ENCODE measurements at places on chromosomes 16 and 17.

DNA sequence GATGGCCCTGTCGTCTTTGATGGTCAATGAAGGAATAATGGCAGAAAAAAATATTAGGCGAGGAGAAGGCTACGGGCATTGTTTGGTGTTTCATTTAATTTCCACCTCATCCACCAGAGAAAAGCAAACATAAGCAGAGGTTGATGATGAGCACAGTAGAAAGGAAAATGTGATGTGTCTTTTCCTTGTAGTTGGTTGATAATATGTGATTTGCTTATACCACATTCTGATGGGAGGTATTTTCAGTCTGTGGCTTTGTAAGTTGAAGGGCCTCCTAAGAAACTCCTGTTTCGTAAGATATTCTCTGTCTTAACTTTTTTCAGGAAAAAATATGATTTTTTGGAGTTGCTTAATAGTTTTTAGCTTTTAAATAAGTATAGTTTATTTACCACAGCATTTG is 215.7 kb downstream of the PRKCA start:
- DNase-seq, result no peak

DNA sequence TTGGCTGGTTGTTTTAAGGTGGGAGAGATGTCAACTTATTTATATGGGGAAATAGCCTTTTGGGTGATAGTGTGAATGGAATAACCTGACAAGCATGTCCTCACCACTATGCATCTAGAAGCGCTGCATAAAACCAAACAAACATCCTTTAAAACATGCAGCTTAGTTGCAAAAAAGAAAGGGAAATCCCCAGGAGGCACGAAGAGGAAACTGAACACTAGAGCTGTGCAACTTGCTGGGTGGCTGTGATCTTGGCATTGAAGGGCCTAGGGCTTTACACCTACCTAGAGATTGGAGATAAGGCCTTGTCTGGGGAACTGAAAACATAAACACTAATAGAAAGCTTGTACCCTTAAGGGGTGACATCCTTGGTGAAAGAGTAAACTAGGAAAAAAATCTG is 7.3 kb downstream of the C16orf54 start:
- DNase-seq, result no peak

GRCh38 chr17:31568539-31568938 is 177.1 kb downstream of the RAB11FIP4 start:
- DNase-seq, result no peak

- no peak for DNase-seq
Observed at GRCh38 chr16:26070302-26071100, 378.7 kb downstream of the HS3ST4 start.
